CD4-positive, alpha-beta memory T cell (primary cell): ENCODE measurements at places on chromosomes 7 and 10.
A peak's percentile ranks its signal among the peaks of the same experiment; 100 is the strongest.

- no peak for DNase-seq
Measured at GRCh38 chr10:18880530-18880929, 168.1 kb upstream of the MALRD1 start.

- DNase-seq, result no peak
Measured at GRCh38 chr7:151304856-151305255, 36.8 kb upstream of the NUB1 start.

DNA sequence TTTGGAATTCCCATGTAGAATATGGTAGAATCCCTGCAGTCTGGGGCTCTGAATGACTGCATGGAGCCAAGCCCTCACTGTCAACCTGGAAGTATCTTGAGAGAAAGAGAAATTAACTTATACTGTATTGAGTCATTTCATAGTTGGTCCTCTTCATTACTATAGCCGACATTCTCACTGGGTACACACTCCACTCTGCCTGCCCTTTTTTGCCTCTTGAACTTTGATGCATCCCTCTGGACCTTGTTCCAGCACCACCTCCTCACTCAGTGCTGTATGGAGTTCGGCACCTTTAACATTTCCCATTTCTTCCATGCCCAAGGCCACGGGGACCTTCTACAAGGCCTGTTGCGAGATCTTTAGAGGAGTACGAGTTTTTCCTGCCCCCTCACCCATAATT is 4.6 kb upstream of the ARHGAP22 start:
- DNase-seq, result no peak

DNA sequence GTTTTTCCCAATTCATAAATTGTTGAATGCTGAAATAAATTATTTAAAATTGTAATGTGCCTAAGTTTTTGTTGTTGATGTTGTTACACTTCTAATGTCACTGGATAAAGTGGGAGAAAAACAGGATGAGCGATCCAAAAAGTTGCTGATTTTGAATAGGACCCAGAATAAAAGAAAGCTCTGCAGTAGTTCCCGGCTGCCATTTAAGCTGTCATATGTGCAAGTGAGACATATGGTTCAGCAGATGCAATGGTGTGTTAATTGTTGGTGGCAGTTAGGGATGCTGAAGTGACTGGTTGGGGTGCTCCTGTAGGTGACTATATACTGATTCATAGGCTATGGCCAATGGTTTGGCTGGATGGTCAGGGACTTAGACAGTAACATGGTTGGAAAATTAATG is 1517.4 kb upstream of the LRRTM3 start:
- DNase-seq, result no peak

DNA sequence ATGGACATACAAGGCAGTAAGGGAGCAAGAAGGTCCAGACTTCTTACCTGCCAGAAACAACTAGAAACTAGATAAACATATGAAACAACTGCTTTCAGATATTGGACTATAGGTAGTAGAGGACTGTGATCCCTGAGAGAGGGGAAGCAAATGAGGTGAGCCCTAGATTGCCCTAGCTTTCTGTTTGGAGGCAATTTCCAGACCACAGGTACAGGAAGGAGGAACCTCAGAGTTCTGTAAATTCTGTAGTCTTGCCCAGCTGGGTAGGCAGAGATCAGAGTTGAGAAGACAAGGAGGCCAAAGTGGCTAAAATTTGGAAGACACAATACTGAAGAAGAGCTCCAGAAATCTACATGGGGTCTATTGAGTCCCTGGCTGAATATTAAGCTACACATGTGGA is 21.0 kb downstream of the CDK6 start:
- peak; percentile 24 for DNase-seq

- DNase-seq, result no peak
Measured at GRCh38 chr7:157397731-157398691, 61.2 kb downstream of the DNAJB6 start.

- no peak for DNase-seq
Measured at GRCh38 chr7:92698237-92698841, 108.1 kb upstream of the FAM133B start.

GRCh38 chr7:80480566-80480965 is 31.3 kb downstream of the GNAT3 start:
- no peak for DNase-seq

- DNase-seq, result no peak
Measured at GRCh38 chr10:127536972-127537760, 11.9 kb upstream of the NPS start.

- DNase-seq, result no peak
Measured at GRCh38 chr7:86653919-86654659, 10.4 kb downstream of the GRM3 start.
